ENCODE measurements at places on chromosomes 5 and 9. TPM values are rescaled to one million over a fixed set of nuclear protein-coding genes. Genes with fewer than 3 reads are reported as not detected.

Gene SH3TC2
- 9.1 TPM for total RNA-seq

Gene RLN2
- not detected for total RNA-seq

Gene SLC36A3
- not detected for total RNA-seq

DNA sequence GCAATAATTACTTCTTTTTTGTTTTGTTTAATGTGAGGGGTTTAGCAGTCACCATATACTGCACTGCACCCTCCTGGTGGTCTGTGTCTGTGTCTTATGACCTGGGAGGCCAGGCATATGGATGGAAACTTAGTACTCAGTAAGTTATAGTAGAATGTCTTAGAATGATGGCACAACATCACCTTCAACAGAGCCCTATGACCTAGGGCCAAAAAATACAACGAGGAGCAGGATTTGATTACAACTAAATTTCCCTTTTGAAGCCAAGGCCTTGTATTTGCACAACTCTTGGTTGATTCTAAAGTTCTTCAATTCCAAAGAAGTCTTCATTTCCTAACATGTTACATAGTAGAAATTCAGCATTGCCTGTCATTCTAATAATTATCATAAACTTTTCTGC, 422.1 kb upstream of the PIK3R1 start:
- no peak for DNase-seq

Gene FAM169A
- total RNA-seq = 0.16 TPM

DNA sequence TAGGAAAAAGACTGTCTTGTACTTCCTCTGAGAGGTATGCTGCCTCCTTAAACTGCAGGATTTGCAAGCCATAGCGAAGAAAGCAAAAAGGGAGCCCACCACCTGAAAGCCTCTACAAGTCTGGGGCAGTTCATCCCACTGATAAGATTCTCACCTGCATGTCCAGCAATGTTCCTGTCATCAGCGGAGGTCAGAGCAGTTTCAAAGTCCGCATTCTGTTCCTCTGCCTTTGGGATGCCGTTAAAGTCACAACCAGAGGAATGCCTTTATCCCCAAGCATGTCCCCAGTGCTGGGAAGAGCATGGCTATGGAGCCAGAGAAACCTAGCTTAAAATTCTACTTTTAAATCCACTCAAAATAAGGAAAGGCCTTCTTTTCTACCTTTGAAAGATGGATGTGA, 220.5 kb downstream of the GLIS3 start:
- DNase-seq = no peak

Gene HAPLN1
- total RNA-seq = 113 TPM

GRCh38 chr9:72082536-72082935, 22.1 kb upstream of the C9orf57 start:
- DNase-seq = no peak

DNA sequence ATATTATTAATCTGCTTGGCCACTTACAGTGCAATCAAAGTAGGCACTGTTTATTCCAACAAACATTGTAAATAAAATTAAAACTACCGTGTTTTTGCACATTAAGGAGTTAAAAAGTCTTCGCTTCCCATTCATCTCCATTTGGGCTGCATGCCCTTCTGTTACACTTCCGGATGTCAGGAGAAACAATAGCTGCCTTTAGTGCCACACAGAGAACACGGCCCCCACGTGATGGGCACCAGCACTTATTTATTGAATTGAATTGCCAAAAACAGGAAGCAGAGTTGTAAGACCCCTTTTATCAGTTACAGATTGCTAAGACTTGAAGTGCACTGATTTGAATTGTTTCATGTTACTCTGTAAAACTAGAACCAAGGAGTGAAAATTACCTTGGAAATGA, 80.4 kb downstream of the LHFPL2 start:
- DNase-seq = no peak

DNA sequence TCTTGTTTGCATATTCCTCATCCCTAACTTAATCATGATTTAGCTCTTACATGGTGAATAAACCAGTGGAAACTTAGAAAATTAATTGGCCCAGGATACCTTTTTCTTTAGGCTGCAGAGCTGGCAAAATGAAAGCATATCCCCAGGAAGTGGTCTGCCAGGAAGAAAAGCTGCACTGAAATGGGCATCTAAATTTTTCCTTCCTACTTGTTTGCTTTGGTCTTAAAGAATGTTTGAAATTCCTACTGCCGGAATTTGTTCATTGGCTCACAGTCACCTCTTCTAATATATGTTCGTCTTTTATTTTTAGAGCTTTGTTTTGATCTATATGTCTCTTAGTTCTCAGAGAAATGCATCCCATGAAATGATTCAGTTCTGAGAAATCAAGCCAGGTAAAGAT, 113.2 kb upstream of the ELL2 start:
- DNase-seq = no peak

DNA sequence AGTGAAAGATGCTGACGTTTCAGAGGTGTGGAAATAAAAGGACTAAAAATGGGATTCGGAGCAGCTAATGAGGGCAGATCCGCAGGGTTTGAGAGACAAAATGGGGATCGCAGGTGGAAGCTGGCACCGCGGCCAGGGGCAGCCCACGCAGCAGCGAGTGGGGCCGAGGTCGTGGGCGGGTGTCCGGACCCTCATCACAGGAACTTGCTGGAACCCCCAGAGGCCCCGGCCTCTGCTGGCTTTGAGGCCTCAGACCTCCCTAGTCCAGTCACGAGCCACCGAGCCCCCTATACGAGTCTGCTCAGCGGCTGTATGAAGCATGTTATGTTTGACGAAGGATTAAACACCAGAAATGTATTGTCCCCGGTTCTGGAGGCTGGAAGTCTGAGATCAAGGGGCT, 45.8 kb upstream of the FCN1 start:
- DNase-seq = no peak

DNA sequence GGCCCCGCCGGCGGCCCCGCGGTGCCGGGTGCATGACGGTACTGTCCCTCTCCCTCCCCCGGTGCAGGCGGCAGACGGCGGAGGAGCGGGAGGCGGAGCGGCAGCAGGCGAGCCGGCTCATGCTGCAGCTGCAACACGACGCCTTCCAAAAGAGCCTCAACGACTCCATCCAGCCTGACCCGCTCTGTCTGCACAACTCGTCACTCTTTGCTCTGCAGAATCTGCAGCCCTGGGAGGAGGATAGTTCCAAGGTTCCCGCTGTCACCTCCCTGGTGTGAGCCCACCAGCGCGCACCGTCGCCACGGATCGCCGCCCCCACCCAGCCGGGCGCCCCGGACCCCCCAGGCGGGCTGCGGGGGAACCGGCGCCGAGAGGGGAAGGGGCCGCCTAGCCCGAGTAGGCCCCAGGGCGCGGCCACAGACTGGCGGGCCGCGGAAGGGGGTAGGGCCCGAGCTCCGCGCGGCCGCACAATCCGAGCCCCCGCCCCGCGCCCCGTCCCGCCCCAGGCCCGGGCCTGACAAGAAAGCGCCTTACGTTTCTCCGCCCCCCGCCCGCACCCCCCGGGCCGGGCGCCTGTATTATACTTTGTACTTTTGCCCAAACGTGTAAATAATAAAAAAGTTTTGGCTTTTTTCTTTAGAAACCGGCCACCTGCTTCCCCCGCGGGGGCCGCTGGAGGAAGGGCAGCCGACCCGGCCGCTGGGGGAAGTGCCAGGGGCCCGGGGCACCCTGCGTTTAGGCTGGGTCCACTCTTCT, 2.5 kb downstream of the TLX3 start:
- no peak for DNase-seq

DNA sequence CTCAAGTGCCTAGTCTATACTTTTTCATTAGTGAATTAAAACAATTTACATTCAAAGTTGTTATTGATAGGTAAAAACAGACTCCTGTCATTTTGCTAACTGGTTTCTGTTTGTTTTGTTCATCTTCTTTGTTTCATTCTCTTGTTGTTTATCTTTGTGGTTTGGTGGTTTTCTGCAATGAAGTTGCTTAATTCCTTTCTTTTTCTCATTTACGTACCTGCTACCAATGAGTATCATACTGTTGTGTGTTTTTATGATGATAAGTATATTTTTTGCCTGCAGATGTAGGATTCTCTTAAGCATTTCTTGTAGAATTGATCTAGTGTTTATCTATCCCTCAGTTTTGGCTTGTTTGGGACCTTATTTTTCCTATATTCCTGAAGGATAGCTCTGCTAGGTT, 2230.0 kb downstream of the MAT2B start:
- DNase-seq = no peak

GRCh38 chr9:68819065-68819464, 114.0 kb downstream of the PIP5K1B start:
- no peak for DNase-seq

- DNase-seq = no peak
Measured at GRCh38 chr5:96157841-96158291, 196.2 kb upstream of the ELL2 start.

DNA sequence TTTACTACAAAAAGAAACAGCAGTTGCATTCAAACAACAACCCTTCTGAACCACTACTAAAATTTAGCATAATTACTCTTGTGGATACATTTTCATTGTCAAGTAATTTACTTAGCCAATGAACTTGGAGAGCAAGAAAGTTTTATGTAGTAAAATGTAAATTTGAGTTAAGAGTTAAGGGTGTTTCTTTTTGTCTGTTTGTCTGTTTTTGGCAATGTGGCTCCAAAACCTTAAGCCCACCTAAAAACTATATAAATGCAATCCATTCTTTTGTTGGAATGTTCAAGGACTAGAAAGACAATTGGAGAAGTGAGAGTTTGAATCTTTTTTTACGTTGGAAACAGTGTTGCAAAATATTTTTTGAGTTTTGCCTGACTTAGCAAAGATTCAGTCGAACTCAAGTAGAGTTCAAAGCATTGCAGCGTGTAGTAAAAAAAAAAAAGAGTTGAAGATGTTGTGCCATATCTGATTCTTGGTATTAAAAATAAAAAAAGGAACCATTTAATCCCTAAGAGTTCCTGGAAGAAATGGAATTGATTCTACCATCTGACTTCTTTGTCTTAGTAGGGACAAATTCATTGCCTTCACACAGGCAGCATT, 867 bp downstream of the SYK start:
- DNase-seq = no peak

- no peak for DNase-seq
Measured at GRCh38 chr5:167880420-167880819, 411.0 kb upstream of the WWC1 start.

DNA sequence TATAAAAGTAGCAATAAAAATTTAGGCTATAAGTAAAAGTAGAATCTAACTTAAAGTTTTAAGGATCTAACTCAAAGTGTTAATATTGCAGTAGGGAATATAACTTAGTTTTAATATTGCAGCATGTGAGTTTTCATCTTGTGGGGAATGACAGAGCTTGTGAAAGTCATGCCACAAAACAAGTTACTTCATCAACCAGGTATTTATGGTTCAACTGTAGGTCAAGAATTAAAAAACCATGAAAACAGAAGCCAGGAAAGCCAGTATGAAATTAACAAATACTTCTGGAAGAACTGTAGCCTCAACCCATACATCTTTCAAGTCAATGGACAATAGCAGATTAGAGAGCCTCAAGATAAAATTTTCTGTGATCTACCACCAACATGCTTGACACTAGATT, 19.0 kb downstream of the HMGCS1 start:
- peak; percentile 63 for DNase-seq

Gene SLC34A1
- not detected for total RNA-seq

Gene SGCD
- 6.5 TPM for total RNA-seq

DNA sequence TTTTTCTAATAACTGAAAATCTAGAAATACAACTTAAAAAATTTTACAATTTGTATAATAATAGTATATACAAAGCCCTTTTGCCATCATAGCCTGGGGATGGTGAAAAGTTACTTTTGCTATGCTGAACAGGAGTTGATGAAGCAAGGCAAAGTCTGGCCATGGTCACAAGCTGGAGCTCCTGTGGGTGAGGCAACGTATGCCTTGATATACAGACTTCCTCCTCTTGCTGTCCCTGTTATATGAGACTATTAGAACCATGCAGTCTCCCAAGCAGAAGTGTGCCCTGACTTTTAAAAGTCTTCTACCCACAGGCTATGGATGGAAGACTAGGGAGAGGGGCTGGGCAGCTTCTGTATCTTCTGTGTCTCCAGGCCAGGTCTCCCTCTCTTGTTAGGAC, 15.7 kb downstream of the FAM151B start:
- DNase-seq = no peak

Gene DMRTA1
- not detected for total RNA-seq

- peak; percentile 91 for DNase-seq
Measured at GRCh38 chr5:157603333-157604190, 28.0 kb upstream of the ADAM19 start.

DNA sequence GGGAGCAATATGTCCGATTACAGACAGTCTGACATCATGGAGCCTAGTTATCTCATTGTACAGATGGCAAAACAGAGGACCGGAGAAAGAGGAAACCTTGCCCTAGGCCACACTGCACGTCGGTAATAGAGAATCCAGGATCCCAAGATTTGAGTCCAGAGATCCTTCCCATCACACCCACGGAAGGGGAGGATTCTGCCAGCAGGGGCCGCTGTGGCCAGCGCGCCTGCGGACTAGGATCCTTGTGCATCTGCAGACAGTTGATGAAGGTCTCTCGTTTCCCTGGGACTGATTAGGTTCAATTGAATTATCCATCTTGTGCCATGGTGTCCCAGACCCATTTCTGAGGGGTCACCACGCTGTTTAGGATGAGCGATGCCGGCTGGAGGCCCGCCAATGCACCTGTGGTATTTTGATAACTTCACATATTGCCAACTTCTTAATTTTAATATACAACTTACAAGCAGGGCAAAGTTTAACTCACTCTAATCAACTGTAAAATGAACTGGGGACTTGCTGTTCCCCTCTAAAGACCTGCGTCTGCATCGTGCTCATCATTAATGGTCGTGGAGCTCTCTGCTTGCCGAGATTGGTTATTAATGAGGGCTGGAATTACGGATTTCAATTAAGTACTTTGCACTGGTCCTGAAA, 592.7 kb upstream of the BRINP1 start:
- DNase-seq = peak; percentile 31

Gene FOXD4
- total RNA-seq = 0.29 TPM

DNA sequence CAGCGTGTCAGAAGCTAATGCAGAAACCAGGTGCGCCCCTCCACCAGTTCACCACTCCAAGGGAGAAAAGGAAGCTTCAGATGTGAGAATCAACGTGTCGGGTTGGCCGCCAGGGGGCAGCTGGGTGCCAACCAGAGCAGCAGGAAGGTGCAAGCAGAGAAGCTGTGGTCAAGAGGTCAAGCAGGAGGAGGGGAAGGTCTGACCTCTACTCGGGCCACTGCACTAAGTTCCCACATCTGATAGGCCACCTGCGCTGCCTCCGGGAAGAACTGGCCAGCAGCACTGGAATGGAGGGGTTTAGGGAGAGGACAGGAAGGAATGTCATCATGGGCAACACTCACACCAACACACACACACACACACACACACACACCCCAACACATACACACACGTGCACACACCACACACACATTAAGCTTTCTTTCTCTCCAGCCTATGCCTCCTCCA, 31.4 kb downstream of the ANXA6 start:
- DNase-seq = peak; percentile 60

DNA sequence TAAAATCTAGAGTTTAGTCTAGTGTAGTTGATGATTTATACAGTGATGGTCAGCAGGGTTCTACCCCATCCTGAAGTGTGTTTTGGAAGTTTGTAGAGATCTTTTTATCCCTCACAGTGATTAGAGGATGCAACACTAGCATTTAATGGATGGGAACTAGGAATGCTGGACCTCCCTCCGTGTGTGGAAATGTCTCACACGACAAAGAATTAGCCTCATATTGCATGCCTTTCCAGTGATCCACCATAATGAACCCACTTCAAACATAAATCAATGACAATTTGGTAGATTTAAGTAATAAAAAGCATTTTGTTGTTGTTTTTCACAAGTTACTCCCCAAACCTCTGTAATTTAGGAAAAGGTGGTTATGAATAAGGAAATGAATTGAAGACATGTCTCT, 82.5 kb upstream of the LMNB1 start:
- peak; percentile 23 for DNase-seq

Gene FAM151B
- total RNA-seq = 2.8 TPM

All from HFFc6 (cell line).